ENCODE measurements at places on chromosomes 12 and 14.

GRCh38 chr14:21428930-21429329, 27.0 kb downstream of the CHD8 start:
- DNase-seq: no peak

DNA sequence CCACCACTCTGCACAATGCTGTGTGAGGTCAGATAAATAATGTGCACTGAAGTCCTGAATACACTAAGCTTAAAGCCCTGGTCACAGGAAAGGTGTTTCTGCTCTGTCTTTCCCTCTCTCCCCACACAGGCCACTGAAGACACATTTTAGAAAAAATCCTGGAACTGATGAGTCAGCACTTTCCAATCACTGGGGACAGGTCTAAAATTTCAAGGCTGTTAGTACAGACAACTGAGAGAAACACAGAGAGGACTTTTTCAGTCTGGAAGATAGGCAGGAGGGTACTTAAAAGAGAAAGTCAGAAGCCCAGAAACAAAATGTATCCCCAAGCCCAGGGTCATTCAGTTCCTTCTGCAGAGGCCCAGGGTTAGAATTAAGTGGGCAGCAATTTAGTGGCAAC, 333.9 kb upstream of the CCDC196 start:
- no peak for DNase-seq

DNA sequence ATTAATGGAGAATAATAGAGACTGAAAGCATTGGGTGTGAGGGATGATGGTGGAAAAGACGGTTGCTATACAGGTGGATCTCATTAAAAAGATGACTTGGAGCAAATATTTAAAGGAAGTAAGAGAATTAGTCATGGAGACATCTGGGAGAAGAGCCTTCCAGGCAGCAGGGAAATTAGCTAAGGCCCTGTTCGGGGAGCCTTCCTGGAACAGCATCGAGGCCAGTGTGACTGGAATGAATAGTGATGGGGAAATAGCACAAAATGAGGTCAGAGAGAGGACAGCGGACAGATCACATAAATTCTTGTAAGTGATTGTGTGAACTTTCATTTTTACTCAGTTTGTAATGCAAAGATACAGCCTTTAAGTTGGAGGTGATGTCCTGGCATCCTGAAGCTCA, 842.3 kb downstream of the SLC6A15 start:
- DNase-seq: no peak

DNA sequence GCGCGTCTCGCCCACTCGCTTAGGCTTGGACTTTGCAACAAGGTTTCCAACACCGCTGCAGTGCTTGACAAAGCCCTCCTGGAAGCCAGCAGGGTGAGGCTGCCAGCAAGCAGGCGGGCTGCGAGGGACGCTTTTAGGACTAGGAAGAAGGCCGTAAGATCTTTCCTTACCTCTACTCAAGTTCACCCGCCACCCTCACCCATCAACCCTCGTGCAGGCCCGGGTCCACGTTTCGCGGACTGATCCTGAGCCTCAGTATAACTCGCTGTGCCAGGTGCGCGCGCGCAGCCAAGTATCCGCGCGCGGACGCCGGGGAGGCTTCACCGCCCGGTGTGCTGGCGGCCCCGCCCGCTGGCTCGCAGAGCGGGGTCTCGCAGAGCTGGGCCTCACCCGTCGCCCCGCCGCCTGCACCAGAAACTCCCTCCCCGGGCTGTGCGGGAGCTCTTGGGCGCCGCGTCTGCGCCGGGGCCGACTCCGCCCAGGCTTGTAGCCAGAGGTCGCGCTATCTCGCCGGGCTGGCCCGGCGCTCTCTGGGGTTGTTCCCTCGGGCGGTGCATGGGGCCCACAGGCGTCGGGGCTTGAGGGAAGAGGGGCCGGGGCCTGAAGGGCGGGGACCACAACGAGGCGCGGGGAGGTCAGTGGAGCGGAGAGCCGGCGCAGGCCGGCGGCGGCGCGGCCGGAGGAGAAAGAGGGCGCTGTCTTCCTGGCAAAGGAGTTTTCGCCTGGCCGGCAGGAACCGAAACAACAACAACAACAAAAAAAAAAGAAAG, 7.6 kb upstream of the SIX1 start:
- DNase-seq: peak; percentile 39

DNA sequence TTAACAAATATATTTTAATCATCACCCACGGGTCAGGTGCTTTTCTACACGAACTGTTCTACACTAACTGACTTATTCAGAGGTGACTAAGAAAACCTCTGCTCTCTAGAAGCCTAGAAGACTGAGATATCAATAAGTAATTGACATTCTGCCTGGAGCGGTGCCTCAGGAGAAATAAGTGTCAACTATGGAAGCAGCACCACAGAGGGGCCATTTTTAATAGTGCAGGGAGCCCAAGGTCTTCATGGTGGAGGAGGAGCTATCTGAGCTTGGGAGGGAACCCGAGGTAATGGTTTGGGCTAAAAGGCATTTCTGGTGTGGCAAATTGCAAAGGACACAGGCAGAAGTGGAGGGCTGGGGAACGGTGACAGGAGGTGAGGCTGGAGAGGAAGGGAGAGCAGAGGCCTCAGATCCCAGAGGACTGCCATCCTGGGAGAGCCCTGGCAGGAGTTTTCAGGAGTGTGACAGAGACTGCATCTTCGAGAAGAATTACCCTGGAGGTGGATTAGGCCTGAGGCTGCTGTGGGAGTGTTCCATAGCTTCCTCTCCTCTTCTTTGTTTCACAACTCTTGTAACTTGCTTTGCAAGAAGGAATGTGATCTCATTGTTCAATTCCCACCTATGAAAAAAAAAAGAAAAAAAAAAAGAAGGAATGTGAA, 123.1 kb downstream of the NPAS3 start:
- no peak for DNase-seq

- no peak for DNase-seq
These were observed 31.9 kb downstream of the RBM19 start for GRCh38 chr12:113934060-113934814.

DNA sequence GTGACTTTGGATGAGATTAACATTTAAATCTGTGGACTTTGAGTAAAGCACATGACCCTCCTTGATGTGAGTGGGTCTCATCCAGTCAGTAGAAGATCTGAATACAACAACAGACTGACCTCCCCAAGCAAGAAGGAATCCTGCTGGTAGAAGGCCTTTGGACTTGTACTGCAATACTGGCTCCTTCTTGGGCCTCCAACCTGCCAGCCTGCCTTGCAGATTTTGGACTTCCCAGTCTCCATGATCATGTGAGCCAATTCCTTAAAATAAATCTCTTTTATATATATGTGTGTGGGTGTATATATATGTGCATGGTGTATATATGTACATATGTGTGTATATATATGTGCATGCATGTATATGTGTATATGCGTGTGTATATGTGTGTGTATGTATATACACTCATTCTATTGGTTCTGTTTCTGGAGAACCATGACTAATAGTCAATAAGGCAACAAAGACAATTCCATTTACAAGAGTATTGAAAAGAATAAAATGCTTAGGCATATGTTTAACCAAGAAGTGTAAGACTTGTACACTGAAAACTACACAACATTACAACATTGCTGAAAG, 183.8 kb downstream of the STXBP6 start:
- DNase-seq: no peak

GRCh38 chr12:15690320-15690719, 98.9 kb downstream of the EPS8 start:
- DNase-seq: no peak

- DNase-seq: no peak
These were observed 260.7 kb upstream of the NOS1 start for GRCh38 chr12:117622087-117622486.

- peak; percentile 96 for DNase-seq
These were observed 2.5 kb downstream of the PTPN6 start for GRCh38 chr12:6953442-6954315.

GRCh38 chr12:53268630-53269562, 797 bp downstream of the ESPL1 start:
- no peak for DNase-seq

GRCh38 chr12:86801439-86801838, 545.2 kb upstream of the MGAT4C start:
- no peak for DNase-seq

DNA sequence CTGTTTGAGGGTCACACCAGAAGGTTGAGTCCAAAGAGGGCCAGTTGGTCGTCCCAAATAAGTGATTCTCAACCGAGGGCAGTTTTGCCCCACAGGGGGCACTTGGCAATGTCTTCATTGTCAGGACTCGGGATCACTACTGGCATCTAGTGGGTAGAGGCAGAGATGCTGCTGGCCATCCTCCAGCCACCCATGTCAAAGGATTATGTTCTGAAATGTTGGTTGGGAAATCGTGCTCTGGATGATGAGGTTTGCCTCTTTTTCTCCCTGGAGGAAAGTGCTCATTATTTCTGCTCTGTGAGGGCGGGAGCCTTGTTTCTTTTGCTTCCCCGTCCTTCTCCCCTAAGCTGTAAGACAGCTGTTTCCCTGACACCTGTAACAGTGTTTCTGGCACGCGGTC, 3.6 kb downstream of the ZNF839 start:
- DNase-seq: peak; percentile 76

- DNase-seq: peak; percentile 55
These were observed 2.4 kb downstream of the FGFR1OP2 start for GRCh38 chr12:26940516-26941214.

DNA sequence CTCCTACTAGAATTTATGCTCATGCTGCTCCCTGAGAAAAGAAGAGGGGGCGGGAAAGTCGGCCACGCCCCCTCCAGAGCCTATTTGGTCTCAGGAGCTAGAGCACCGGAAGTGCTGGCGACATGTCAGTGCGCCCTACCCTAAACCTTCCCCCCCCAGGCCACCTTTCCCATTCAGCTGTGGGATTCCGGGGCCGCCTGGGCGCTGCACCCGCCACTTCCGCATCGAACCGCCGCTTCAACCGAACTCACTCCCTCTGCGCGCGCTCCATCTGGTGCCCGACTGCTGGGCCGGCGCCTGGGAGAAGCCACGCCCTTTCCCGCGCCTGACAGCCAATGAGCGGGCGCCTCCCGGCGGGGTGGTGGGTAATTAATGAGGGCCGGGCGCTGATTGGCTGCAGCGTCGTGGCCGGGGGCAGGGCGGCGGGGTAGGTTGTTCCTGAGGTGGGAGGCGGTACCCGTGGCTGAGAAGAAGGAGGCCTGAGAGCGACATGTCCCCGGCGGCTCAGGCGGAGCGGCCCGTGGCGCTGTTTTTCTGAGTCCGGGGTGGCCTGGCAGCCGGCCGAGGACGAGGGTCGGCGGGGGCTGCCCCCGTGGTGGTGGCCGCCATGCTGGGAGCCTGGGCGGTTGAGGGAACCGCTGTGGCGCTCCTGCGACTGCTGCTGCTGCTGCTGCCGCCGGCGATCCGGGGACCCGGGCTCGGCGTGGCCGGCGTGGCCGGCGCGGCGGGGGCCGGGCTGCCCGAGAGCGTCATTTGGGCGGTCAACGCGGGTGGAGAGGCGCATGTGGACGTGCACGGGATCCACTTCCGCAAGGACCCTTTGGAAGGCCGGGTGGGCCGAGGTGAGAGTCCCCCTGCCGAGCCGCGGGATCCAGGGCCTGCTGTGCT, at the start of gene MLEC:
TSS of gene MLEC (plus strand) at position 460 of the 888 bp plus-strand sequence. CDS start at position 608, 148 bp downstream.
- DNase-seq: peak; percentile 97

GRCh38 chr12:114938487-114939210, 254.7 kb upstream of the TBX3 start:
- DNase-seq: no peak

DNA sequence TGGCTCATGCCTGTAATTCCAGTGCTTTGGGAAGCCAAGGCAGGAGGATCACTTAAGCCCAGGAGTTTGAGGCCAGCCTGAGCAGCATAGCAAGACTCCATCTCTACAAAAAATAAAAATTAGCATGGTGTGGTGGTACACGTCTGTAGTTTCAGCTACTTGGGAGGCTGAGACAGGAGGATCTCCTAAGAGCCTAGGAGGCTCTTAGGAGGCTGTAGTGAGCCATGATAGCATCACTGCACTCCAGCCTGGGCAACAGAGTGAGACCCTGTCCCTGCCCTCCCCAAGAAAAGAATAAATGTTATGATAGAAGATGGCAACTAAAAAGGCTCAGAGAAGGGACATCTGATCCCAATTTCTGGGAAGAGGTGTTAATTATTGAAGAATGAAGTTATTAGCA, 3.2 kb upstream of the MANSC1 start:
- no peak for DNase-seq

DNA sequence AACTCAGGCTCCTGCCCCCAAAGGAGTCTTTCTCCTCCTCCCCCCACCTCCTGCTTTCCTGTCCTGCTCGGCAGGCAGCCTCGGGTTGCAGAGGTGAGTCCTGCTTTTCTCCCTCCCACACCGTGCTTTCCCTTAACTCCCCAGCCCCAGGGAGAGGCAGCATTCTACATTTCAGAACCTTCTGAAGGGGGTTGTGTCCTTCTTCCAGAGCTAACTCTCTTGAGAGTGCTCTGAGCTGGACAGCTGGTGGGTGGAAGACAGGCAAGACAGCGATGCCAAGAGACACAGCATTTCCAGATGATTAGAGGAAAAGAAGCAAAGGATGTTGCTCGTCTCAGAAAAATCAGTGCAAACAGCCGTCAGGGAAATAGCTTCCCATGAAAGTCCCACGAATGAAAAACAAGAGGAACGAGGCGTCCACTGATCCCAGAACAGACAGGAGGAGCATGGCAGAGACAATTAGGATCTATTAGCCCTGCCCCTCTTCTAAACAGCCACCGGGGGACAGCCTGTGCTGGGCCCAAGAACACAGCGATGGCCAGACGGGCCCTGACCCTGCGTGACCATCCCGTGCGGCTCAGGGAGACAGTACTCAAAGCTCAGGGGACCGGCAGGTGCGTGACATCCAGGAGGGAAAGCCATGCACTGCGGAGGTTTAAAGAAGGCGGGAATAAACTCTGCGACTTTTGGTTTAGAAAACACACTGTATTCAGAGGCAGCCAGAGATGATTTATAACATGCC, 216.5 kb upstream of the RTL1 start:
- no peak for DNase-seq

DNA sequence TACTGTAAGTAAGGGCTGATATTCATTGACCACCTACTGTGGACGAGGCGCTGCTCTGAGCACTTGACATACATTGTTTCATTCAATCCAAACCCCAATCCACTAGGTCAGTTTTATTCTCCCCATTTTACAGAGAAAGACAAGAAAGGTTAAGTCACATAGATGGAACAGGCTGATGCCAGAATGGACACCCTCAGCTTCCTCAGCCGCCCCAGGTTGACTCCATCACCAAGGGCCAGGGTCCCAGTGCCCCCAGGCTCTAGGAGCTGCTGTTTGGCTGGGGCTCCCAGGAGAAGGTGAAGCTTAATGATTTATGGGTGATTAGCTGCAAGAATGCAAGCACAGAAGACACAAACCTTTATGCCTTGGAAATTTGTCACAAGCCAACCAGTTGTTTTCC, 671 bp upstream of the AQP2 start:
- DNase-seq: no peak

DNA sequence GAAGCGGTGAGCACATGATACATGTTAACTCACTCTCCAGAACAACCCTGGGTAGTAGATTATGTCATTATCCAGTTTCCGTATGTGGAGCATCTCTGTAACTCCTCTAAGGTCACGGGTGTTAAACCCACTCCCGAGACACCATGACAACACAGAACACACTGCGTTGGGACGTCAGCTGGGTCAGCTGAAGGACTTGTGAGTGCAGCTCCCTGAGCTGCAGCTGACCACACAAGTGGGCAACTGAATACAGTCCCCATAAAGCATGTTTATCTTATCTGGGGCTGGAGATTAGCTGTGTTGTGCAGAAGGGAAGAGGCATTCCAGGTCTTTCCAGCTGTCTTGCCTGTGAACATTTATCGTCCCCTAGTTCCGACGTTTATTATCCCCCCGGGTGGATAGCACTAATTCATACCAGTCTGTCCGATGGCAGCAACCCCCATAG, 211.5 kb downstream of the CHST11 start:
- DNase-seq: peak; percentile 90
